ENCODE measurements at places on chromosomes 3 and 15.

DNA sequence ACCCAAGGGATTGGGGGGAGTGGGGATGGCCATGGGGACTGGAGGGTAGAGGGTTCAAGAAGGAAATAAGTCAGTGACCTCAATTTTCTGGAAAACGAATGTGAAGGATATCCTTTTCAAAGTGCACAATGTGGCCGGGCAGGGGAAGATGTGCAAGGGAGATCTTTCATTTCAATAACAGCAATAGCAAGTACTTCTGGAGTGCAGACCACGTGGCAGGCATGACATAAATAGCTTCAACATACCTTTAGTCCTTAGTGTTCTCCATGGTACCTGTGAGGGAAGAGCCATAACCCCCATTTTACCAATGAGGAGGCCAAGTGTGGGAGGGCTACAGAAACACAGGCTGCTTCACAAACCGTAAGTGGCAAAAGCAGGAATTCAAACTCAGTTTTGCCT, 138.7 kb downstream of the FOXP1 start:
- DNase-seq, result no peak

DNA sequence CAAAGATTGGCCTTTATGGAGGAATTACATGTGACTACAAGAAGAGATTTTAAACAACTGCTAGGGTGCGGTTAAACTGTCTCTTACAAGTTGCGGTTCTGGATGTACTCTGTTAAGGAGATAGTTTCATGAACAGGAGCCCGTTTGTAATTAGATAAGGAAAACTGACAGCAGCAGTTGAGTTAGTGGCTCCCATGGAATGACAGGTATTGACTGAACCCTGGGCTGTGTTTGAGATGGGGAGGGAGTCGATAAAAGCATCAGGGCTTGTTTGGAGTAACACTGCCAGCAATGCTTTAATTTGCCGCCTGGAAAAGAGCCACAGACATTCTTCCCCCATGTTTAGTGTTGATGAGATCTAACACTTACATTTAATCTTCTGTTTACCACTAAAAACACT, 139.9 kb downstream of the ROBO2 start:
- no peak for DNase-seq

- DNase-seq, result no peak
Measured at GRCh38 chr3:38725726-38726419, 76.4 kb upstream of the SCN5A start.

- no peak for DNase-seq
Measured at GRCh38 chr3:47664519-47664918, 85.9 kb upstream of the CSPG5 start.

DNA sequence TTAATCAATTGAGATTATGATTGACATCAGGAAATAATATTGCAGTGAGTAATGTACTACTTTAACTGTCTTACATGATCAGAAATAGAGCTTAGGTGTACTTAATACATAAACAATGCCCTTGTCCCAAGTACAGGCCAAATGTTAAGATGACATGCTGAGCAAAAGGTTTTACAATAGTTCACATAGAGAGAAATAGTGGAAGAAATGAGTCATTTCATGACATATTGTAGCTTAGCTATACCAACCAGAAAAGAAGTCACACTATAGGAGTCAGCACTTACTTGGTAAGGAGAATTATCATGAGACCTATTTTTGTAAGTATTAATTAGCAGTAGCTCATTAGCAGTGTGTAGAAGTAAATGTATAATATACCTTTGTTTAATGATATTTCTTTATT, 96.4 kb upstream of the NANOGP8 start:
- DNase-seq, result no peak

GRCh38 chr3:29789686-29790085, 508.8 kb downstream of the RBMS3 start:
- no peak for DNase-seq

- peak; percentile 82 for DNase-seq
Measured at GRCh38 chr3:50337175-50337861, 3.3 kb downstream of the RASSF1 start.

DNA sequence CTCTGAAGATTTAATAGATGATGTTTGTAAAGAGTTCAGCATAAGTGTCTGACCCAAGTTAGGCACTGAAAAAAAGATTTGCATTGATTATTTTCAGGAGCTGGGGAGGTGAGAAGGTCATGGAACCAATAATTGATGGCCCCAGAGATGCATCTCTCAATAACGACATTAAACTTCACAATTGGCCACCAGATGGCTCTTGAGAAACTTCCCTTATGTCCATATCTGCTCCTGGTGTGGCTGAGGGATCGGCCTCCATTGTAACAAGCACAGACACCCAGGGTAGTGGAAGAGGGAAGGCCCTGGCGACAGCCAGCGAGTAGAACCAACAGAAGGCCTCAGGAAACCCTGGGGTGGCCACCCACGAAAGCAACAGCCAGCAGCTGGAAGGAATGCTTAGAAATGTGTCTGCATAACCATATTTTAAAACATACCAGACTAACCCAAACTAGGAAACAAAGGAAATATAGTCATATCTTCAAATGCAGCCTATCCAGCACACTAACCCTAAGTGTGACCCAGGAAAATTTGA, 536.7 kb downstream of the SOX2 start:
- DNase-seq, result no peak

DNA sequence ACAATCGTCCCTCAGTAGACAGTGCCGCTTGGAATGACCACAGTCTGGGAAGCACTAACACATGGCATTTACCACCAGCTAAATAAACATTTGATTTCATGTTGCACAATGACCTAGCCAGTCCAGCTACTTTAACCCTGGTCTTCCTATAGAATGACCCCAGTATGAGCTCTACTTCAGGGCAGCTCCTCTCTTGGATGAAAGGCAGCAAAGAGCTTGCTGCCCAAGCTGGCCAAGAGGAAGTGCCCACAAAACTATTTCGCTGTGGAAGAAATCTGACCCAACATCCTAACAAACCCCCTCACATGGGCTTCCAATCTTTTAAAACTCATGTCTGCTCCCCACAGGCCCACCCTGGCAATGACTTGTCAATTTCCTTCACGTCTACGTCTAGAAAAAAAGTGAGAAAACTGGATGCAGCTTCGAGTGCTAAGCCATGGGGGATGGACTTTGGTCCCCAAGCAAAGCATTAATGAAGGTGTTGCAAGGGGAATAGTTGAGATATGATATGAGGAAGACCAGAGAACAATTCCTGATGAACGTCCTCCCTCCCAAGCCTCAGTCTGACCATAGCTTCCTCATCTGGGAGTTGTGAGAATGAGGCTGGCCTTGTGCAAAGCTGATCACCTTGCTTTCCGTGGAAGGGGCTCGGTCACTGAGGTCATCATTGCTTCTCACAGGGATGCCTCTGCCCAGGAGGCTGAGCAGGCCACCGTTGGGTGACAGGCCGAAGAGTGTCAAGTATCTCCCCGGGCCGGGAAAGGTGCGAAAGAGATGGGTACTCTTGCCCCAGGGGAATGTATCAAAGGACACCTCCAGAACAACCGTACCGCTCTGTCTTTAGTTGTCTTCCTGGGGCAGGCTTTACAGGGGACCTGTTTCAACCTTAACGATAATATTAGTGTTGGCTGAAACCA, 964 bp downstream of the SLC25A20 start:
- DNase-seq, result no peak

GRCh38 chr3:64995857-64996551, 308.2 kb upstream of the ADAMTS9 start:
- no peak for DNase-seq

GRCh38 chr3:104604326-104605010, 762.2 kb upstream of the ALCAM start:
- no peak for DNase-seq

GRCh38 chr3:110902453-110903085, 169.0 kb upstream of the NECTIN3 start:
- DNase-seq, result no peak

DNA sequence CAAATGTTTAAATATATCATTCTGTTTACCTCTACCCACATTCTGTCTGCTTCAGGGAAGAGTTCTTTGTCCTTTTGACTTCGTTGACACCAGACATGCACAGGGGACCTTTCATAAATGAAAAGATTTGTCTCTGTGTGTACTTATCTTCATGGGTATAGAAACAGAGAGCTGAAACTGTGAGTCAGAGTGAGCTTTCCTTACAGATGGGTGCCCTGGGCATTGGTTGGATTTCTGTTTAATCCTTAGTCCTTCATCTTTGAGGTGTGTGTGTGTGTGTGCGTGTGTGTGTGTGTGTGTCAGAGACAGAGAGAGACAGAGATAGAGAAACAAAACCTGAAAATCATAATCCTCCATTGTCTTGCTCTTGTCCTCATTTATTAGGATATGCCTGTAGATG, 517.4 kb downstream of the TUSC7 start:
- DNase-seq, result no peak

GRCh38 chr3:193922034-193922774, 213.7 kb upstream of the HES1 start:
- DNase-seq, result no peak

- no peak for DNase-seq
Measured at GRCh38 chr15:83694015-83694414, 40.1 kb downstream of the ADAMTSL3 start.

GRCh38 chr15:43913026-43913780, 86.4 kb downstream of the WDR76 start:
- DNase-seq, result no peak

- DNase-seq, result peak; percentile 44
Measured at GRCh38 chr15:79184465-79184892, 93.9 kb upstream of the RASGRF1 start.

DNA sequence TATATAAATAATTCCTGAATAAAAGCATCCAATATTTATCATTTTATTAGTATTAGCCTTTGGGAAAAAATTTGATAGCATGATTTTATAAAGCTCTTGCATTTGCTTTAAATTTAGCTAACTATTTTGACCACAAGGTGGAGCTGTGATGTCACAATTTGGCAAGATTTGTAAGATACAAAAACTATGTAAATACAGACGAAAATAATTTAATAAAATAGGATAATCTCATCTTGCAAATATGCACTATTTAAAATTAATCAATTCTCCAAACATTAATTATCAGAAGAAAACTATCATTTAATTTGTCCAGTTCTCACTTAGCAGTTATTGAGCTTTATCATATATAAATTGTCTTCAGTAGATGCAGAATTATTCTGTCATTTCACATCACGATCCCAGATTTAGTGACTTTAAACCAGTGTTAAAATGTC, 95.4 kb downstream of the PLOD2 start:
- DNase-seq, result no peak

DNA sequence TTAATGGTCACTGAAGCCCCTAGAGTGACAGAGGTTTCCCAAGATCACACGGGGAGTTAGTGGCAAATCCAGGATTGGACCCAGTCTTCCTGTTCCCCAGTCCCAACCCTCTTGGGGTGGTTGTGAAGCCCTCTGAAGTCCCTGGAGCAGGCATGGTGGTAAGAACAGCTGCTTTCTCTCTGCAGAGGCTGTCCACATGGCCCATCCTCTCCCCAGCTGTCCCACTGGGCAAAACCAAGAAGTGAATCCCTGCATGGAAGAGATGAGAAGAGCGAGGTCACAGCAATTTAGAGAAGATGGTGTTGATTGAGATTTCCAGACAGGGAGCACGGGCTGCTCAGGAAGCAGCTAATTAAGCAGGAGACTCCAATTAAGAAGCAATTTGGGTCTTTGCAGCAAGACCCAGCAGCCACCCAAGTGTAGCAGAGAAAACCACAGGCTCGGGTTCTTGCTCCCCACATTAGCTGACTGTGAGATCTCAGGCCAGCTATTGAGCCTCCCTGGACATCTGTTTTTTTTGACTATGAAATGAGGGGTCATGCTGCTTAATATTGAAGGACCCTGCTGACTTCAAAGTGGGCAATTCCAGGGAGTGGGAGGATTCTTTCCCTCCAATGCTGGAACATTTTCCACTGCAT, 14.8 kb upstream of the HDAC11 start:
- DNase-seq, result no peak

DNA sequence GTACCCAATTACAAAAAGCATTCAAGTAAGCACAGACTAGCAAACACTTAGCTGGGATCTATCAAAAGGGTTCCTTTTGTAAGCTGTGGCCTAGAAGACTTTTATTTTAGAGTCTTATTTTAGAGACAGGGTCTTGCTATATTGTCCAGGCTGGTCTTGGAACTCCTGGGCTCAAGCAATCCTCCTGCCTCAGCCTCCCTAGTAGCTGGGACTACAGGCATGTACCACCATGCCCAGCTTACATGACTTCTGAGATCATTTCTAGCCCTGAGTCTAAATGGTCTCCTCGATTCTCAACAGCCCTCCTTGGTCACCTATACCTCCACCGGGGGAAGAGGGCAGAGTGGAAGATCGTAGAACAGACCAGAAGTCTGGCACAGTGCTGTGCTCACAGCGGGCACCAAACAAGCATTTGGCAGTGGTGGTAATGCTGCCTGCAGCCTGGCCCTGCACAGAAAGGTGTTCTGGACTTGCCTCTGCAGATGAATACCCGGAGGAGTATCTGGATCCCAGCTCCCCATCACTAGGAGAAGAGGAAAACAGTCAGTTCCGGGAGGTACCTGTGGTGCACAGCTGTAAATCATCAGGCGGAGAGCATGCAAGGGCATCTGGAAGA, 2.4 kb downstream of the FAM219B start:
- DNase-seq, result no peak

GRCh38 chr3:10188804-10189556, 24.3 kb downstream of the IRAK2 start:
- DNase-seq, result no peak

- no peak for DNase-seq
Measured at GRCh38 chr15:82919231-82919886, 33.2 kb downstream of the HOMER2 start.

GRCh38 chr15:32819448-32819847, 101.6 kb downstream of the GREM1 start:
- no peak for DNase-seq

DNA sequence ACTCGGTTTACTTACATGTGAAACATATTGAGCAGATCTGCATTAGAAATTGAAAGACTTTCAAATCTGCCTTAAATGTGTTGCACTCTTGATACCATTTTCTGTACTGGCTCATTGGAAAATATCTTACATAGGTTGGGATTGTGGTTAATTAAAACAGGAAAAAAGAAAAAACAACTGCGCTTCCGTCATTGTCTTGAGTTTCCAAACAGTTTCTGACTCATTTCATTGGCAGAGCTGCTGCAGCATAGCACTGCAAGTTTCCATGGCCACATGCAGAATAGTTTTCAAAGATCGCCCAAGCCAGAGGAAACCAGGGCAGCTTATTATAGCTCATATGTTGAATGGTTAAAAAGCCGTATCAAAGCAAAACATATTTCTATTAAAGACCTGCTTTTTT, 446.6 kb upstream of the BCHE start:
- no peak for DNase-seq

DNA sequence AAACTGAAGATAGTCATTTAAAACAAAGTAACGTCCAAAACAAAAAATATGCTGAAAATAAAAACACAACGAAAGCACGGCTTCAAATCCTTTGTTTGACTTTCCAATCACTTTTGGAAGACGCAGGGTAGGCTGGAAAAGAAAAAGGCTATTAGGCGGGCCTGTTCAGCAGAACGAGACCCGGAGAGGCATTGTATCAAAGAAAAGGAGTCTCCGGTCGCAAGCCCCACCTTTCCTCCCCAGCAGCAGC, 691 bp downstream of the SENP7 start:
- DNase-seq, result no peak

DNA sequence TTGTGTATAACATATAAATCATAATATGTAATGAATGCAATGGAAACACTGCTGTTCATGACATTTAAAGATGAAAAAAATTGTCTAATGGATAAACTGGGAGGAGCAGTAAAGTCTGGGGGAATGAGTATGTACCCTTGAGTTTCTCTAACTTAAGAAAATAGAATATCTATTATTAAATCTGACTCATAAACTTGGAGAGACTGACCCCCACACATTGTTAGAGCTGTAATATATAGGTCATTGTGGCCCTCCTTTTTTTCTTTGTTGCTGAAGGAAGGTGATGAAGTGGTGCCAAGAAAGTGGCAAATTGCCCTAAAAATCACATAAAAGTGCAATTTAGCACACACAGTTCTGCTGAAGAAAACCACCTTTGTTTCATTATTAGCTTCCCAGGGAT, 389.8 kb upstream of the RARB start:
- no peak for DNase-seq

Data from activated T-helper 1 cell treated with anti-CD3 and anti-CD28 coated beads, Interleukin-2, amount 50 U/mL, for 16 hours (primary cell).